Ascending aorta (tissue), 2 donors: ENCODE measurements at places on chromosomes 13 and 19.

DNA sequence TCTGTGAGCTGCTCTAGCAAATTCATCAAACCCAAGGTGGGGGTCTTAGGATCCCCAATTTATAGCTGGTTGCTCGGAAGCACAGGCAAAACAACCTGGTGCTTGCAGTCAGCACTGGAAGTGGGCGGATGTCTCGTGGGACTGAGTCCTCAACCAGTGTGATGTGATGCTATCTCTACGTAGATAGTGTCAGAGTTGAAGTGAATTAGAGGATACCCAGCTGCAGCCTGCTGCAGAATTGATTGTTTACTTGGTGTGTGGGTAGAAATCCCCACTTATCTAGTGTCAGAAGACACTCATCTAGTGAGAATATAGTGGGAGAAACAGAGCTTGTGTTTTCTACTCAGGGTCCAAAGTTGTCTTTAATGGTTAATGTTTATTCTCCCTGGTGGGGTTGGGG, 63.3 kb downstream of the CBY2 start:
- no peak for DNase-seq

DNA sequence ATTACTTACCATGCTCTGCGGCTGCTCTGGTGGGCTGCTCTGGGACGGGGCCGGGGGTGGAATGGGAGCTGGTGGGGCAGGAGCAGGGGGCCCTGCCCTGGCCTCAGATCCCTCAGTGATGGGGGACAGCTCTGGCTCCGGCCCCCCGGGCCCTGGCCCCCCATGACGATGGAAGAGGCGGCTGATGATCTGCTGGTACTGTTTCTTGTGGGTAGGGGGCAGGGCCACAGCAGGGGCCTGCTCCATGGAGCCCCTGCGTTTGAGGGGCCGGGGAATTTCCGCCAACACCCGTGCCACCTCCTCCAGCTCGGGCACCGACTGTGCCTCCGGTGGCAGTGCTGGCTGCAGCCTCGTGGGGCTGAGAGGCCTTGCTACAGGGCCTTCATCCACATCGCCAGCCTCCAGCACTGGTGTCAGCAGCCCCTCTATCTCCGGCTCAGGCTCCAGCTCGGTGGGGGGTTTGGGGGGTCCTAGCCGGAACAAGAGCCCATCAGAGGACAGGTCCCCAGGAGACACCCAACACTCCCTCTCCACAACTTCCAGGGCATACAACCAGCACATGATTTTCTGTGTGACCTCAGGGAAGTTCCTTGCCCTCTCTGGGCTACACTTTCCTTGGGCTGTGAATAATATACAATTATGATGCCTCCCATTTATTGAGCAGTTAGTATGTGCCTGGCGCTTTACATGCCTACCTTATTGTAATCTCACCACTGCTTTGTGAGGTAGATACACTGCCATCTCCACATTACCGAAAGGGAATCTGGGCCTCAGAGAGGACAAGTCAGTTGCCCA, 12.8 kb downstream of the PPP1R13L start:
- no peak for DNase-seq

- no peak for DNase-seq
Measured at GRCh38 chr13:26678796-26679195, 81.8 kb downstream of the GPR12 start.

- no peak for DNase-seq
Measured at GRCh38 chr19:56105090-56105701, 15.9 kb downstream of the ZNF787 start.

DNA sequence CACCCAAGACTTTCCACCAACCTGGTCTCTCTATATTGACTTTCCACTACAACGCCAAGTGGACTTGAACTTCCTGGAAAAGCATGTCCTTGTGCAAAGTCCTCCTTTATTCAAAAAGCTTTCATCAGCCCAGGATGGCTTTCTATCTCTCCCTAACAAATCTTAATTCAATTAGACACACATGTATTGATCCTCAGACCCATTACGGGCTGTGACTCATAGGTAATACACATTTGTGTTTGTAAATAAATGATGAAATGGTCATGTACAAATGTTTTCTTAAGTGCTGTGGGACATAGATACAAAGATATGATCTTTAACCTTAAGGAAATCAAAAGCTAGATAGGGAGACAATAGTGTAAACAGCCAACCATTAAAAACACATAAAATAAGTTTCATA, 1189.7 kb downstream of the EFNB2 start:
- no peak for DNase-seq

- DNase-seq = no peak
Measured at GRCh38 chr13:72458701-72459100, 268.7 kb downstream of the MZT1 start.

DNA sequence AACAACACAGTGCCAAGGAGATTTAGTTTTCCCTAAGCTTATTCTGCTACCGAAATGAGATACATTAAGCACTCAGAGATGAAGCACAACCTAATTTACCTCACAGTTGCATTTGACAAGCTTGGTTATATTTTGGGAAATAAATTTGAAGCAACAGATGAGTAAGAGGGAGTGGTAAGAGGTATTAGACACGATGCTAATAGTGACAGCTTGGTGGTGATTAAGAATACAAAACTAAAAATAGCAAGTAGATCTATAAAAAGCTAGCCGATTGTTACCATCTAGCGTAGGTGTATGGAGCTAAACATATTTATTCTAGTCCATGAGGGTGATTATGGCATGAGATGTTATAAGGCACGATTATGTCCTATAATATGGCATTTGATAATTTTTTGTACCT, 208.5 kb downstream of the PCCA start:
- DNase-seq = no peak

DNA sequence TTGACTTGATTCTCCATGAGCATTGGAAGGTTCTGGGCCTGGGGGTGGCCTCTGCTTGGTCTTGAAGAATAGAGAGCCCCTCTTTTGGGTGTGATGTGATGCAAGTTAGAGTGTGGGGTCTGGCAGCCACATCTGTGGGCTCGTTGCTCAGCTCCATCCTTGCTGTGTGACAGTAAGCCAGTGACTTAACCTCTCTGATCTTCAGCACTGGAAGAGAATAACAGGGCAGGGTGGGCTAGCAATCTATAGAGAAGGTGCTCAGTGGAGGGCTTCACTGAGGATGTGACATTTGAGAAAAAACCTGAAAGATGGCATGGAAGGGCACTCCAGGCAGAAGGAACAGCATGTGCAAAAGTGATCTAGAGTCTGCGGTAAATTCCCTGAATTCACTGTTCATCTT, 28.2 kb downstream of the CELF5 start:
- no peak for DNase-seq

- DNase-seq = no peak
Measured at GRCh38 chr19:49020342-49020741, 3.5 kb upstream of the LHB start.
